Heart left ventricle (tissue), 16 donors: ENCODE measurements at places on chromosomes 2 and 18. TPM values are rescaled to one million over a fixed set of nuclear protein-coding genes. Genes with fewer than 3 reads are reported as not detected.
A peak's percentile ranks its signal among the peaks of the same experiment; 100 is the strongest.

GRCh38 chr18:76578571-76579300 lies 83.7 kb upstream of the ZNF516 start:
- H3K36me3 ChIP-seq: no peaks in the 10 kb centered on the region
- no peak overlapping the region for H3K27ac ChIP-seq
- H3K4me1 ChIP-seq: no peaks in the 10 kb centered on the region
- DNase-seq: no peak

DNA sequence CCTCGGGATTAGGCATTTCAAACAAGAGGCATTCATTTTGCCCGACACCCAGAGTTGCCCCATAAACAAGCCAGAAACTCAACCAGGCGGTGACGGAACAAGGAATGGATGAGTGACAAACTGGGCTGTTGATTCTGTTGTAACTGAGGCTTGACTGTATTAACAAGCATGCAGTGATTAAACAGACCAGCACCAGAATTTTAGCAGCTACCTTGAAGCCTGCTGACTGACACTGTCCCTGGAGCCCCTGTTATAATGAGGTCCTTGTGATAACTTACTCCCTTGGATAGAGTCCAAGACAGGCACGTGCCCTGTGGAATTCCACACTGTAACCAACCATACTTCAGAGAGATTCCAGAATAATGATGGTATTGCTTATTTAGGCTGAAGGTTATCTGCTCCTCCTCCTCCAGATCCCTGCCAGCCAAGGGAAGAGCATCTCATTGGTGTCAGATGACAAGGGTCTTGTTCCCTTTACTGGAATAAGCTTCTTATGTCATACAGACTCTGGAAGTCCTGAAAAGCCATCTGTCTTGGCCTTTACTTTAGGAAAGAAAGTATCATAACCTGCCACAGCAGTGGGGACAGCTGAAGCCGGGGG lies 97.1 kb upstream of the RMDN2 start:
- no peaks in the 10 kb centered on the region for H3K36me3 ChIP-seq
- no peaks in the 10 kb centered on the region for H3K27me3 ChIP-seq
- H3K4me3 ChIP-seq: no peak overlapping the region
- H3K27ac ChIP-seq: peak overlapping the region; percentile 67
- peak; percentile 63 for DNase-seq
- H3K4me1 ChIP-seq: peaks cover 32% of the 10 kb centered on the region

DNA sequence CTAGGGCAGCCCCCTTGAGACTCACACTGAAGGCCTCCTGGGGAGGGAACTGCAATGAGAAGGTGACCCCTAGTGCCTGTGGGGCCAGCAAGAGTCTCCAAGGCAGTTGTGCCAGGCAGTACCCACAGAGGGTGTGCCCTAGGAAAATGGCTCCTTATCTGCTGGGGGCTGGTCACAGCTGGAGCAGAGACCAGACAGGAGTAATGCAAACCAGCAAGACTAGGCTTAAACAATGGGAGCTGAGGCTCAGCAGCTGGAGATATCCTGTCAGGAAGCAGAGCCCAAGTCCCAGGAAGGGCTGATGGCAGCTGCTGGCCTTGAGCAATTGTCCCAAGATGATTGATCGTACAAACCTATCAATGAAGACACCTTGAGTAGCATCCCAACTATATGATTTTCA lies 26.8 kb upstream of the E2F6 start:
- H3K4me1 ChIP-seq: no peaks in the 10 kb centered on the region
- H3K27ac ChIP-seq: no peak overlapping the region
- H3K4me3 ChIP-seq: no peak overlapping the region
- no peak for DNase-seq
- no peaks in the 10 kb centered on the region for H3K36me3 ChIP-seq

DNA sequence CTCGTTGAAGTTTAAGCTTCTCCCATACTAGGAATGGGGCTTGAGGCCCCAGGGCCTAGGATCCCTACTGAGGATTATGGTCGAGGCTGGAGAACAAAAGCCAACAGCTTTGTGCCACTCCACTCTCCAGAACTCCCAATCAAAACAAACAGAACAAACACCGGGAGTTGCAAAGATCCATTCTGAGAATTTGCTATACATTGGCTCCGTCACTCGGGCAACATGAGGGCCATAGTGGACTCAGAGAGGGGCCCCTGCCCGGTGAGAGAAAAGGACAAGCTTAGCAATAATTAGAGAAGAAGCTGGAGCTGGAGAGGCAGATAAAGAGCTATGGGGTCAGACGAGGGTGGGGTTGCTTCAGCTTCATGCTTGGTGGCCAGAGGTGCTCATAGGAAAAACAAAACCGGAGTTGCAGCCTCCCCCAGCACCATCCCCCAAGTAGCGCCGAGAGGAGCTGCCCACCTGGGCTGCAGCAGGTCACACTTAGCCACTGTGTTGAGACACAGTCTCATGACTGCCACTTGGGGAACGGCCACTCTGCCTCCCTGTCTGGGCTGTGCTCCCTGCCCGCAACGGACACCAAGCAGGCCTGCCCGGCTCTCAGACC lies 142.3 kb upstream of the HAAO start:
- H3K4me1 ChIP-seq: peaks cover 24% of the 10 kb centered on the region
- H3K27ac ChIP-seq: no peak overlapping the region
- DNase-seq: no peak
- H3K36me3 ChIP-seq: no peaks in the 10 kb centered on the region

CNOT11 gene
- 62.5 TPM for total RNA-seq

SERPINB13 gene
- total RNA-seq: not detected

DNA sequence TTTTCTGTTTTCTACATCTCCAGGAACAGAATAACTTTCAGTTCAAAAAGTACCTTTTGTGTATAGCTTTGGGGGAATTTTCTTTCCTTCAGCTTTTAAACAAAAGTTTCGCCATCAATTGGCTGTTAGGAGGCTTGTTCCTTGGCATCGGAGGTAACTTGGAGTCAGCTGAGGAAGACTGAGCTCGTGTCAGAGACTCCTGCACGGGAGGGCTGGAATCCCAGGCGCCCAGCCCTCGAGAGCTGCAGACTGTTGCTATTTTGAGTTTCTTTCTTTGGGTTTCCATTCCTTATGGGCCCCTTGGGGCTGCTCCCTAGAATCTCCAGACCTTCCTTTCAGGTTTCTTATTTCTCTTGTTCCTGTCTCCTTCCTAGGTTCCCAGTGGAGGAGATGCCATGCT lies 8.1 kb downstream of the EMILIN2 start:
- H3K27ac ChIP-seq: peak overlapping the region; percentile 9
- peaks cover 4% of the 10 kb centered on the region for H3K27me3 ChIP-seq
- no peak for DNase-seq

- H3K27me3 ChIP-seq: no peaks in the 10 kb centered on the region
- no peaks in the 10 kb centered on the region for H3K4me1 ChIP-seq
- no peak overlapping the region for H3K4me3 ChIP-seq
These were observed 89.0 kb downstream of the EIPR1 start for GRCh38 chr2:3288470-3289170.

- H3K27ac ChIP-seq: no peak overlapping the region
- H3K4me3 ChIP-seq: no peak overlapping the region
- peaks cover 40% of the 10 kb centered on the region for H3K36me3 ChIP-seq
- peaks cover 58% of the 10 kb centered on the region for H3K4me1 ChIP-seq
These were observed 8.9 kb downstream of the LAPTM4A start for GRCh38 chr2:20042531-20042930.

- peak overlapping the region; percentile 71 for H3K27ac ChIP-seq
- no peaks in the 10 kb centered on the region for H3K27me3 ChIP-seq
- peak overlapping the region; percentile 67 for H3K4me3 ChIP-seq
- DNase-seq: no peak
These were observed 231.4 kb downstream of the HAUS1 start for GRCh38 chr18:46335534-46336101.

DNA sequence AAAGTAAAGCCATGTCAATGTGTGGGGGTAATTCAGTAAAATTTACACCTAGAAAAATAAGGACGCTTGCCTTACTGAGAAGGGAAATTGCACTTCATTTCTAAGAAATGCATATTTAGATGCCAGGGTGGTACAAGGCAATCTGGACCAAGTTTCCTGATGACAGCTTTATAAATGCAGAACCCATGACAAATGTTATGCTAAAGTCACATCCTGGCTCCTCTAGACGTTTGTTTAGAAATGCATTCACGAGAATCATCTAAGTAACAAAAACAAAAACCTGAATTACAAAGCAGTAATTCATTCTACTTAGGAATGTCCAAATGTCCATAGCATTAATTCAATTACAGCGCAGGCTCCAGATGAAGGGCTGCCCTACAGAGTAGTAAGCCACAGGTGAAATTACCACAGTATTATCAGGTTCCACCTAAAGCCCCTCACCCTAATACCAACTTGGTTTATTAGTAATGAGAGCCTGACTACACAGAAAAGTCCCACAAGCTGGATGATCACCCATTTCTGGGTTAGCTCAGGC lies 49.8 kb downstream of the REV1 start:
- no peak for DNase-seq
- H3K4me3 ChIP-seq: no peak overlapping the region
- H3K36me3 ChIP-seq: peaks cover 56% of the 10 kb centered on the region
- H3K27me3 ChIP-seq: no peaks in the 10 kb centered on the region
- H3K27ac ChIP-seq: no peak overlapping the region
- H3K4me1 ChIP-seq: peaks cover 4% of the 10 kb centered on the region

- DNase-seq: no peak
- peaks cover 21% of the 10 kb centered on the region for H3K4me1 ChIP-seq
These were observed 76.9 kb downstream of the NCK2 start for GRCh38 chr2:105821428-105822125.

- H3K27ac ChIP-seq: no peak overlapping the region
- no peak for DNase-seq
These were observed 60.0 kb upstream of the SGPP2 start for GRCh38 chr2:222364285-222364895.

GRCh38 chr2:240768216-240768615 lies 51.8 kb downstream of the KIF1A start:
- H3K36me3 ChIP-seq: no peaks in the 10 kb centered on the region
- DNase-seq: no peak
- no peak overlapping the region for H3K4me3 ChIP-seq
- no peaks in the 10 kb centered on the region for H3K27me3 ChIP-seq
- H3K27ac ChIP-seq: no peak overlapping the region
- no peaks in the 10 kb centered on the region for H3K4me1 ChIP-seq

GPATCH11 gene
- total RNA-seq: 5.6 TPM

DNA sequence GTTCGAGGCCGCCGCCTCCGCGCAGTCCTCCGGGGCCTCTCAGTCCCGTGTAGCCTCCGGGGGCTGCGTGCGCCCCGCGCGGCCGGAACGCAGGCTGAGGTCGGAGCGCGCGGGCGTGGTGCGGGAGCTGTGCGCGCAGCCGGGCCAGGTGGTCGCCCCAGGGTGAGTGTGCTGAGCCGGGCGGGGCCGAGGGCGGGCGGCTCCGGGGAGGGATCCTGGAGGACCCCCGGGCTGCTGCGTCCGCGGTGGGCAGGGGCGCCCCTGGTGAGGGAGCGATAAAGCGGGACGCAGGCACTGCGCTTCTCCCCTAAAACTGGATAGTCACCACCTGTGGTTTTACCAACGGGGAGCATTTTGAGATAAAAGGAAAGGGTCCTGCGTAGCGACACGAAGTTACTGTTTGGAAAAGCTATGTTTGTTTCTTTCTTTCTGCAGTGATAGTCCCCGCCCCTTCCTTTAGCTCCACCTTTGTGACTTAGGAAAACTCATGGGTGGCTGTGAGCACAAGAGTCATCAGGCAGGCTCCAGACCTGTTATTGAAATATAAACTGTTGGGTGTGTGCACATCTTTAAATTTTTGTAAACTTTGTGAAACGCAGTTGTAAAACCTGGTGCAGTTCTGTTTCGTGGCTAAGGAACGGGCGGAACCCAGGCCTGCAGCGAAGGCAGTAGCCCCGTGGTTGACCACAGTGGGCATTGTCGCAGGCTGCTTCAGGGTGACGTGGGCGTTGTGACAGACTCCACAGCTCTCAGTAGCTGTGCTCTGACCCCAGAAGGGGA lies 687 bp downstream of the CTDP1 start:
- DNase-seq: no peak
- H3K36me3 ChIP-seq: no peaks in the 10 kb centered on the region
- no peaks in the 10 kb centered on the region for H3K27me3 ChIP-seq
- peak overlapping the region; percentile 85 for H3K4me3 ChIP-seq
- H3K4me1 ChIP-seq: peaks cover 64% of the 10 kb centered on the region

SSB gene
- total RNA-seq: 58.1 TPM

FAM124B gene
- 1.4 TPM for total RNA-seq

REG3G gene
- not detected for total RNA-seq

FKBP1B gene
- 5.5 TPM for total RNA-seq

DNA sequence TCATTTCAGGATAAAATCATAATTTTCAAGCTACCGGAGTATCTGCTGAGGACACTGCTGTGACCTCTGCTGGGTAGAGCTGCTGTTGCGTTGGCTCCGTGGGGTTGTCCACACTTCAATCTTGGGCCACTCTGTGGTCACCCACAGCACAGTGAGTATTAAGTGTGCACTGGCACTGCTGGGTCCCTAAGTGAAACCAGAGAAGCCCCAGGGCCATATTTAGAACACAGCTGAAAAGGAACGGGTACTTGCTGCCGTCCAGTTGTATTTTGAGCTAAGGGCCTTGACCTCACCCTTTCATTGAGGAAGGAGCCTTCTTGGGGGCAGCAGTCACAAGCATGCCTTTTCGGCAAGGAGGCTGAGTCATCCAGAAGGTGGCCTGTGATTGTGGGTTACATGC lies 10.1 kb downstream of the SLC9A4 start:
- H3K36me3 ChIP-seq: no peaks in the 10 kb centered on the region
- H3K4me1 ChIP-seq: no peaks in the 10 kb centered on the region
- peaks cover 17% of the 10 kb centered on the region for H3K27me3 ChIP-seq
- H3K27ac ChIP-seq: no peak overlapping the region
- no peak overlapping the region for H3K4me3 ChIP-seq

DNA sequence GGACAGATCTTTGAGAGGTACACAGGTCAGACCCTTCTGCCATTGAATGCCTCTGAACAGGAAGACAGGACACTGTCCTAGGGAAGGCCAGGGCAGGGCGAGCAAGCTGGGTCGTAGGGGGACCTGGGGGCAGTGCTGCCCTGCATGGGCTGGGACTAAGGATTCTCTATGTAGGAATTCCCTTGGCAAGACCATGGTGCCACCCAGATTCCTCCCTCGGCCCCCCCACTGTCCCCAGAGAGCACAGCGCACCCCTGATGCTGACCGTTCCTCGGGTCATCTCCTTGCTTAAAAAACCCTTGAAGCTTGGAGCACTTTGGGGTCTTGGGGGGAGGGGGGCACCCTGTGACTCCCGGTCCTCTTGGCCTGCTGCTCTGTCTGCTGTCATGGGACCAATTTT lies 195.1 kb downstream of the SEPTIN10 start:
- H3K36me3 ChIP-seq: peaks cover 3% of the 10 kb centered on the region
- H3K4me1 ChIP-seq: no peaks in the 10 kb centered on the region
- H3K27me3 ChIP-seq: no peaks in the 10 kb centered on the region
- H3K4me3 ChIP-seq: no peak overlapping the region
- DNase-seq: no peak

DNA sequence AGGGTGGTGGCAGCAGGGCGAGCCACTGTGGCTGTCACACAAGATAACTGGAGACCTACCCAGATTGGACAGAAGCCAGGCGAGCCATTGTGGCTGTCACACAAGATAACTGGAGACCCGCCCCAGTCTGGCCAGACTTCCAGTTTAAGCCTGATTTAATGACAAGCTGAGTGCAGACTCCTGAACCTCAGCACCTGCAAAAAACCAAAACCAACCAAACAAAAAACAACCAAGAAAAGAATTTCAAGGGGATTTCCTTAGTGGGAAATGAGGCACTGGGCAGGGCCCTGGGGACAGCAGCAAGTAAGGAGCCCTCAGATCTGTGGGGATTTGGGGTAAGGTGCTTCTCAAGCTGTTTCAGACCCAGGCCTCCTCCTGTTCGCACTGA lies 95.2 kb upstream of the BOD1L2 start:
- no peaks in the 10 kb centered on the region for H3K27me3 ChIP-seq
- H3K4me1 ChIP-seq: no peaks in the 10 kb centered on the region
- no peaks in the 10 kb centered on the region for H3K36me3 ChIP-seq
- no peak overlapping the region for H3K27ac ChIP-seq

- DNase-seq: no peak
- H3K27ac ChIP-seq: no peak overlapping the region
- peaks cover 30% of the 10 kb centered on the region for H3K4me1 ChIP-seq
These were observed 18.5 kb downstream of the MBD2 start for GRCh38 chr18:54205959-54206358.
